Effector CD8-positive, alpha-beta T cell (primary cell): ENCODE measurements at places on chromosomes 13 and 19.

DNA sequence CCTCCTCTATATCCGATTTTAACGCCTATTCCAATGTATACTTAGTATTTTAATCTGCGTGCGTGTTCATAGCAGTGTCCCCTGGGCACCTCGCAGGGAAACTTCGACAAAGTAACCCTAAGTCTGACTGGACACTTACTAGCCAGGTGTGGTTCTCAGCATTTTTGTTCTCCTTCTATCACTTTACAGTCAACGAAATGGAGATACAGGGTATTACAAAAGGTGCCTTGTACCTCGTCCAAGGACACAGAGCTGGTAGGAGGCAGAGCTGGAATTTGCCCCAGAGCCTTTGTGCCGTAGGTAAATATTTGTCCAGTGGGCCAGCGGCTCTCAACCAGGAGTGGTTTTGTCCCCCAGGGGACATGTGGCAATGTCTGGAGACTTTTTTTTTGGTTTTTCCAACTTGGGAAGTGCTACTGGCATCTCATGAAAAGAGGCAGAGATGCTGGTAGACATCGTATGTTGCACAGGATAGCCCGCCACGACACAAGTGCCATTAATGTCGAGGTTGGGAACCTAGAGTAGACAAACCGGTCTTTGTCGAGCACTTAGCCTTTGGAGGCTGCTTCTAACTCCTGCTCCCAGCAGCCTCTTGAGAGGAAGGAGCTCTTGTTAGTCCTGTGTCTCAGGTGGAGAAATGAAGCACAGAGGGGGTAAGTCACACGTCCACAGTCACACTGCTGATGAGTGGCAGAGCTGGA lies 1.1 kb downstream of the ZNF444 start:
- DNase-seq = no peak

DNA sequence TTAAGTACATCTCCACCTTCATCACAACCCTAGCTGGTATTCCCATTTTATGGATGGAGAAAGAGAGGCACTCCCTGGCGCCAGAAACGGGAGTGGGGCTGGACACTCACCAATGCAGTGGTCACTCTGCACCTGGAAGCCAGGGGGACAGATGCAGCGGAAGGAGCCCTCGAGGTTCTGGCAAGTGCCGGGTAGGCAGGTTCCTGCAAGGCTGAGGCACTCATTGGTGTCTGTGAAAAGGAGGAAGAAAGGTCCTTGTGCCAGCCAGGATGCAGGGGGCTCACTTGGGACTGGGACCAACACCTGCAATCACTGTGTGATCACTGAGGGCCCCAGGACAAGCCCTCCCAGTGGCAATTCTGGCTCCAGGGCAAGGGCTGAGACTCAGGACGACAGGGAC lies 41.8 kb downstream of the CCL25 start:
- DNase-seq = no peak

GRCh38 chr13:40781717-40782116 lies 7.7 kb upstream of the SLC25A15 start:
- no peak for DNase-seq

- no peak for DNase-seq
Observed at GRCh38 chr13:66563076-66563475, 667.1 kb downstream of the PCDH9 start.

GRCh38 chr13:20669162-20669561 lies 34.3 kb upstream of the IL17D start:
- no peak for DNase-seq

DNA sequence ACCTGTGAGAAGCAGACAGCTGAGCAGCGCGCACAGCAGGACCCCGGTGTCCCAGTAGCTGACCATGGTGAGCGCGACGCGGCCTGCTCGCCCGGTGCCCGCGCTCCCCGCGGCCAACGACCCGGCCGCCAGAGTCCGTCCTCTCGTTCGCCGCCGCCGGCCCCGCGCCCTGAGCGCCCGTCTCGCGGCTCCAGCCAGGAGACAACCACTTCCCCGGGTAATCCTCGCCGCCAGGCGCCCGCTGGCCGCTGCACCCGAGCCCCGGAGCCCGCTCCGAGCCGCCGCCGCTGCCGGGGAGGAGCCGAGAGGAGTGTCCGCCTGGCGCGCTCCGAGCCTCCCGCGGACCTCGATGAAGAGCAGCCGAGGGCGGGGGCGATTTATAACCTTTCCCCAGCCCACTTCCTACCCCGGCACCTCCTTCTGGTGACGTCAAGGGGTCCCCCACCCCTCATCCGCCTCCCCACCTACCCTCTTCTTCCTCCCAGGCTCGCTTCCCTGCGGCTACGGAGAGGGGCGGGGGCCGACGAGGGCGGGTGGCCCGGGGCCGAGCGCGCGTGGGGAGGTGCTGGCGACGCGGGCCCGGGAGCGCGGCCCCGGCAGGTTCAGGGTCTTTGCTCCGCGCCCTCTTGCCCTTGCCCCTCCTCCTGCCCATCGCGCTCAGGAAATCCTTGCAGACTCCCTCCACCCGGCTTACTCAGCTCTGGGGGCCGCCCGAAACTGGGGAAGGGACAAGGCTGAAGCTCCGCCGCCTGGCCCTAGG lies at the start of gene FLT1:
FLT1 (minus strand) TSS at position 351 of the 760 bp plus-strand sequence; CDS start at position 66, 285 bp downstream.
- DNase-seq = no peak

GRCh38 chr13:112902101-112902651 lies 66.8 kb upstream of the MCF2L start:
- no peak for DNase-seq

- no peak for DNase-seq
Observed at GRCh38 chr19:46482631-46483030, 11.3 kb upstream of the PNMA8A start.

- DNase-seq = no peak
Observed at GRCh38 chr13:26759249-26759906, 1.2 kb downstream of the GPR12 start.

DNA sequence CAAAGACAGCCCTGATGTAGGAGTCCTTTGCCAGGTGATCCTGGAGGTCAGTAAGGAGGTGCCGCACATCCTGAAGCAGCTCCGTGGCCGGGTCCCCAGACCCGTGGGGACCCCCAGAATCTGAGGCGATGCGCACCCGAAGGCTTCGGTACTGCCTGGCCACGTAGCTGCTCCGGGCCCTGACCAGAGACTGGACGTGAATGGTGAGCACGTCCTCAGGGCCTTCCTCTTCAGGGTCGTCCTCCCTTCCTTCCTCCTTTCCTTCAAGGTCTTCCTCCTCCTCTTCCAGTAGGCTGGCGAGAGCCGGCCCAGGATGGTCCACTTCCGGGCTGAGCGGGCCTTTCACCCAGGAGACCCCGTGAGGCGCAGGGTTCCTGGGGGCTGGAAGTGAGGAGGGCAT lies 7.5 kb downstream of the RINL start:
- DNase-seq = no peak

DNA sequence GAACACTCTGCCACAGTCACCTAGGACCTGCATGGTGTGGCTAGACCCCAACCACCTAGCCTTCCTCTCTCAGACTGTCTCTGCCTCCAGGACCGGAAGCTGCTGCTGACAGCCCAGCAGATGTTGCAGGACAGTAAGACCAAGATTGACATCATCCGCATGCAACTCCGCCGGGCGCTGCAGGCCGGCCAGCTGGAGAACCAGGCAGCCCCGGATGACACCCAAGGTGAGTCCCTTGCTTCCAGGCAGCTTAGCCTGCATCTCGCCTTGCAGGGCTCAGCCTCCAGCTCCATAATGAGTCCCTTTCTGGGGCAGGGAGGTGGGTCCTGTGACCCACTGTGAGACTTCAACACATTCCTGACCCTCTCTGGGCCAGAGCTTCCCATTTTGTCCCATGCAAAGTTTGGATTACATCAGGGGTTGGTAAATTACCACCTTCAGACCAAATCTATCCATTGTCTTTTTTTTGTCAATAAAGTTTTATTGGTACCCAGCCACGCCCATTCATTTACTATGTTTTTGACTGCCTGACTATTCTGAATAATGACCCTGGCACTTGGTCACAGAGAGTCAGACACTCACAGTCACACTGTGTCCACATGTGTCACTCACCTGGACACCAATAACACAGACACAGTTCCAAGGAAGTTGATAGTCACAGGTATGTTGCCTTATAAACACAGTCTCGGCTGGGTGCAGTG lies 13.4 kb downstream of the PKN1 start:
- no peak for DNase-seq

GRCh38 chr19:38076337-38076736 lies 147.7 kb downstream of the DPF1 start:
- DNase-seq = no peak

DNA sequence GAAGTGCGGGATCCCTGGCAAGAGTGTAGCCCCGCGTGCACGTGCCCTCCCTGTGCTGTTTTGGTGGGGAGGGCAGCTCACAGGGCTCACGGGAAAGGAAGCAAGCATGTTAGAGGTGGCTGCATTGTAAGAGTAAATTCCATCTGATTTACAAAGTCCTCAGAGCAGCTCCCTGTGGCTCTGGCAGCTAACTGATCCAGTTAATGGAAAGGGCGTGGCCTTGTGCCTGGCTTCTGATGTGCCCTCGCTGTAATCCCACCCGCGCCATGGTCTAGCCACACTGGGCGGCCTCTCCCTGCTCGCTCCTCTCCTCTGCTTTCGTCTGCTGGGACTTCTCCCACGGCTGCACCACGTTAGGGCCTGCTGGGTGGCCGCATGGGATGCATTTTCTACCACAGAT lies 258.5 kb downstream of the FGF9 start:
- DNase-seq = no peak

DNA sequence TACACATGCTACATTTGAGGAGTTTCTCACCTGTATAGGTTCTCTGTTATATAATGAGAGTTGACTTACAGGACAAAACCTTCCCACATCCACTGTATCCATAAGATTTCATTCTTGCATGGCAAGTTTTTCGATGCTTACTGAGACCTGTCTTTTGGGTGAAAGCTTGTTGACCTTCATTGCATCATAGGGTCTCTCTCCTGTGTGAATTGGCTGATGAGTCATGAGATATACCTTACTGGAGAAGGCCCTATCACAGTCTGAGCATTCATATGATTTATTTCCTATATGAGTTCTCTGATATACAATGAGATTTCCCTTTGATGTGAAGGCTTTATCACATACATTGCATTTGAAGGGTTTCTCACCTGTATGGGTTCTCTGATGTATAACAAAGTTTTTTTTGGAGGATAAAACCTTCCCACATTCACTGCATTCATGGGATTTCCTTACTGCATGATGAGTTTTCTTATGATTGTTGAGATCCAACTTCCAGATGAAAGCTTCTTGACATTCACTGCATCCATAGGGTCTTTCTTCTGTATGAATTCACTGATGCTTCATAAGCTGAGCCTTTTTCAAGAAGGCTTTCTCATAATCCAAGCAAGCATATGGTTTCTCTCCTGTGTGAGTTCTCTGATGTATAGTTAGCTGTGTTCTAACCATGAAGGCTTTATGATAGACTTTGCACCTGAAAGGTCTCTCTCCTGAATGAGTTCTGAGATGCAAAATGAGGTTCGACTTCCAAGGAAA lies 25.7 kb downstream of the ZNF577 start:
- no peak for DNase-seq

- no peak for DNase-seq
Observed at GRCh38 chr19:54573330-54573872, at the start of gene LILRA2. LILRA2 (plus strand) TSS chr19:54573790; CDS start chr19:54573879, 89 bp downstream.

DNA sequence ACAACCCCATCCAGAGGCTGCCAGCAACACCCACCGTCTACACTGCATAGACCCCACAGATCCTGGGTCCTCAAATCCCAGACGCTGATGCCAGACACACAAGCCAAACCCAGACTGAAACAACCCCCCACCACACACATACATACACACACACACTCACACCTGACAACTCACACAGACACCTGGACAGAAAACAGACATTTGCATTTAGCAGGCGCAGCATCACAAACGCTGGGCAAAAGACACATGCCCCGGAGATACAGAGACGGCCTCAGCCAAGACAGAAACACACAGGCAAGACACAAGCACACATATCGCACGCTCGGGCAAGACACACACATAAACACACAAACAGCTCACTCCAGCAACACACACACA lies 1.3 kb downstream of the BBC3 start:
- DNase-seq = no peak

DNA sequence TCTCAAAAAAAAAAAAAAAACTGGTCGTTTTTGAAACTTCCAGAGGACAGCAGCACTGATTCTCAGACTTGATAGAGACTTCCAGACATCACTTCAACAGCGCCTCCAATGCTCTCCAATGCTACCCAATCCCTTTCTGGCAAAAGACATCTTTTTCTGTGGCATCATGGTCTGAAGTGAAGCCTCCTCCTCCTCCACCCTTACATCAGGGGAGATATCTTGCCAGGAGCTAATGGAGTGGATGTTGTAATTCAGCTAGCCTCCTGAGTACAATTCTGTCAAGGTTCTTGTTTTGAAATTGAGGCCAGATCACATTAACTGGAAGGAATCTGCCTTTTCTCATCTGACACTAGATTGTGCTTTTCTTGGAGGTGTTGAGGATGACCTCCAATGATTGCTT lies 24.2 kb downstream of the FXYD5 start:
- no peak for DNase-seq

DNA sequence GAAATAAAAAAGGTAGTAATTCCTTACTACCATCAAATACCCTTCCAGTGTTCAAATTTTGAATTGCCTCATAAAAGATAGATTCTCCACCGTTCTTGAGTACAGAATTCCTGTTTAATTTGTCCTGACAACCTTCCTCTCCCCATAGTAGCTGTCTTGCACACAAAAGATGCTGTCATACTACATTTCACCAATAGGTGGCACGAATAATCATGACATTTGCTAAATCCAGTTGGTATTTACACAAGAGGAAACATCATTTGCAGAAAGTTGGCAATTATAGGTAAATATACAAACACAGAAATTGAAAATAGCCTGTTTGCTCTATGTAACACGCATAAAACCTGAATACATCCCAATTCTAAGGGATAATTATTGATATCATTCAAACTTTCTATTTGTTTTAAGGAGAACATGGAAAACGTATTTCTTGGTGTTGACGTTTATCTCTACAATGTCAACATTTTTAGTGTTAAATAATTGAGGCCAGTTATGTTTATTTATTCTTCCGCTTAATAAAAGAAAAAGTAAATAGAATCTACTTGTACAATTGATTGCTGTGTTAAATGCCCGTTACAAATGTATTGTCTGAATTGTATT lies 58.3 kb upstream of the CLDN10 start:
- no peak for DNase-seq

GRCh38 chr13:46100191-46100815 lies 4.5 kb downstream of the CPB2 start:
- no peak for DNase-seq

- DNase-seq = no peak
Observed at GRCh38 chr13:72129117-72129516, 262.1 kb upstream of the DACH1 start.

- DNase-seq = no peak
Observed at GRCh38 chr13:30799356-30799824, 64.0 kb downstream of the ALOX5AP start.

DNA sequence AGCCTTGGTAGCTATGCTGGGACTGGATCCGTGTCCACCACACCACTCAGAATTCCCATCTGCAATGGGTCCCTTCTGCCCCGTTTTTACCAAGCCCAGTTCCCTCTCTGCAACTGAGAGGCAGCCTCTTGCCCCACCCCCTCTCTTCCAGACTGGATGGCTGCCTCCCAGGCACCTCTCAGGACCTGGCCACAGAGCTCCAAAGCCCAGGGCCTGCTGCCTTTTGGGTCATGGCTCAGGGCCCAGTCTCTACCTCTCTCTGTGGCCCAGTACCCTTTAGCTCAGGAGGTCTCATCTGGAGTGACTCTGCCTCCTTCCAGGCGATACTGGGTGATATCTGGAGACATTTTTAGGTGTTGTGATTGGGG lies 10.3 kb upstream of the ZBTB7A start:
- no peak for DNase-seq
